ENCODE measurements at places on chromosomes 5 and 9. TPM values are rescaled to one million over a fixed set of nuclear protein-coding genes. Genes with fewer than 3 reads are reported as not detected.

QRFP gene
- total RNA-seq: not detected

PGM5 gene
- total RNA-seq: 14.9 TPM

WDR31 gene
- total RNA-seq: 1.8 TPM

PLAA gene
- total RNA-seq: 32.1 TPM

GLRX gene
- total RNA-seq: 51.0 TPM

DMXL1 gene
- 33.7 TPM for total RNA-seq

SOX30 gene
- not detected for total RNA-seq

TAF11L11 gene
- 0.18 TPM for total RNA-seq

ADAMTS2 gene
- total RNA-seq: 68.5 TPM

HCN1 gene
- not detected for total RNA-seq

MYMK gene
- not detected for total RNA-seq

SPATA31A3 gene
- total RNA-seq: not detected

PCDHGB2 gene
- total RNA-seq: 2.4 TPM

BRD3 gene
- total RNA-seq: 3.7 TPM

LSM11 gene
- 4.5 TPM for total RNA-seq

IZUMO3 gene
- total RNA-seq: not detected

CERT1 gene
- total RNA-seq: 30.6 TPM

EDIL3 gene
- 18.2 TPM for total RNA-seq

ADAMTSL1 gene
- total RNA-seq: 26.1 TPM

SEC16A gene
- 12.7 TPM for total RNA-seq

PITX1 gene
- 208 TPM for total RNA-seq

MLLT3 gene
- 39.3 TPM for total RNA-seq

SPINK7 gene
- not detected for total RNA-seq

CMYA5 gene
- total RNA-seq: 1.3 TPM

CHSY3 gene
- total RNA-seq: 7.7 TPM

SMC5 gene
- total RNA-seq: 30.6 TPM

TLR4 gene
- 4.1 TPM for total RNA-seq

PCDHGA1 gene
- total RNA-seq: 1.1 TPM

ANKRD34B gene
- total RNA-seq: not detected

UNC13B gene
- 14.9 TPM for total RNA-seq

NRARP gene
- total RNA-seq: 0.09 TPM

F2R gene
- total RNA-seq: 70.8 TPM

GABRB2 gene
- under 0.01 TPM for total RNA-seq

SLC6A7 gene
- total RNA-seq: not detected

NDUFAF2 gene
- total RNA-seq: 36.2 TPM

IL4 gene
- total RNA-seq: not detected

CYSRT1 gene
- 0.18 TPM for total RNA-seq

SPZ1 gene
- not detected for total RNA-seq

NUTM2G gene
- total RNA-seq: not detected

RMRP gene
- total RNA-seq: 90,129 TPM

TMEM215 gene
- not detected for total RNA-seq

MCIDAS gene
- not detected for total RNA-seq

NSMF gene
- total RNA-seq: 10.4 TPM

IL13 gene
- total RNA-seq: not detected
